ENCODE measurements at places on chromosomes 2 and 18. TPM values are rescaled to one million over a fixed set of nuclear protein-coding genes. Genes with fewer than 3 reads are reported as not detected.
A peak's percentile ranks its signal among the peaks of the same experiment; 100 is the strongest.

GRCh38 chr2:203022751-203023150 is 8.1 kb downstream of the NBEAL1 start:
- DNase-seq, result no peak

DNA sequence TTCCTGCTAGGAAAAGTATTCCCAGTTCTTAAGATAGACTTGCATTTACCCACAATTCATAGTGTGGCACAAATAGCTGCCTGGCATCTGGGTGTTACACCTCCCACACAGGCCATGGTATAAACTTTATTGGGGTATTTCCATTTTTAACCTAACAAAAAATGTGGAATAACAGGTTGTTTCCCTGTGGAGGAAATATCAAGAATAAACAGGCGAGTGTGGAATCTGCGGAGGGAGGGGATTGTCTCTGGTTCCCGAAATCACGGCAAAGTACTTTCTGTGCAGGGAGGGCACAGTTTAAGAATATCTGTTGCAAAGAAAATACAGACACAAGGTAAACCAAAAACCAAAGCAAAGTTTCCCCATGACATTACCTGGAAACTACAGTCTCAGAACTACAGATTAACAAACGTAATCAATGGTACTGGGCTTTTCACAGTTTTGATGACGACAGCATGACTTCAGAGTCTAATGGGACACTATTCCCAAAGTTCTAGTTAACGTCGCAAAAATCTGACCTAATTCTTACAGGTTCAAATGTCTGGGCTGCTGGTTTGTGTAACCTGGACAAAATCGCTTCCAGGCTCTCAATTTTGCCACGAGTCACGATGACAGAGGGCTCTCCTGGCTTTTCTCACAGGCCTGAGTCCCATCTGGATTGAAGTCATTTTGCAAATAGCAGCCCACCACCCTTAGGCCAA is 1.4 kb downstream of the STARD7 start:
- DNase-seq, result no peak

- DNase-seq, result peak; percentile 84
These were observed at the start of gene MTHFD2 for GRCh38 chr2:74198461-74199274. Gene MTHFD2 (plus strand): TSS chr2:74198615. CDS start chr2:74198642, 27 bp downstream.

The GPR45 gene
- polyA plus RNA-seq, result 0.13 TPM

The CARF gene
- 10.3 TPM for polyA plus RNA-seq

The SATB2 gene
- 4.0 TPM for polyA plus RNA-seq

GRCh38 chr2:203913947-203914346 is 22.6 kb upstream of the ICOS start:
- DNase-seq, result no peak

All from right lung (tissue), 10 donors.